ENCODE measurements at places on chromosomes 11 and 22.

GRCh38 chr11:115715251-115715770, 211.1 kb upstream of the CADM1 start:
- no peak for DNase-seq

DNA sequence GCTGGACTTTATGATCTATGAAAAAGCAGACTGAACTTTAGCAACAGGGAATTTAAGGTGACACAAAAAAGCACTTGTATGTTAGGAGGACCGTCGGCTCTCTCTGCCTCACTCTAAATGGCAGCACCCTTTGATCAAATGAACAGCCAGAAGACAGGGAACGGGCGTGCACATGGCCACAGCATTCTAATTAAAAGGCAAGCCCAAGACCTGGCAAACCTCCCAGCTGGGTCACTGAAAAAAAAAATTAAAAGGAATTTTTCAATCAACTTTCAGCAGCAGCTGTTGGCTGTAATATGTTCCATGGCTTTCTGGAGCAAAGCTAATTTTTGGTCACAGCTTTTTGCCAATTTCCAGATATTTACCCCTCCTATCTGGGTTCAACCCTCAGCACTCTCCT, 116.5 kb downstream of the C11orf58 start:
- no peak for DNase-seq

- no peak for DNase-seq
Measured at GRCh38 chr11:56700914-56701485, 2.1 kb downstream of the OR9G1 start.

DNA sequence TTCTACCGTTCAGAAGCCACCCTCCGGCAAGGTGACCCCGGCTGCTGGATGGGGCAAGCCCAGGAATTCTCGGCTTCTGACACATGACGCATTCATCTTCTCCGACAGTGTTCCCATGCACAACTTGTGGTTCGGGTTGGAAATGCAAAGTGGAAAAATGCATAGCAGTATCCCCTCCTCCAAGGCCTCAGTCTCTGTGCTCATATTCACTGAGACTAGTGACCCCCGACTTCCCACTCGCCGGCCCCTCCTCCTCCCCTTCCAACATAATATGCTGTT, 70.0 kb upstream of the NTM start:
- no peak for DNase-seq

GRCh38 chr11:118610225-118610772, 2.9 kb downstream of the PHLDB1 start:
- no peak for DNase-seq

DNA sequence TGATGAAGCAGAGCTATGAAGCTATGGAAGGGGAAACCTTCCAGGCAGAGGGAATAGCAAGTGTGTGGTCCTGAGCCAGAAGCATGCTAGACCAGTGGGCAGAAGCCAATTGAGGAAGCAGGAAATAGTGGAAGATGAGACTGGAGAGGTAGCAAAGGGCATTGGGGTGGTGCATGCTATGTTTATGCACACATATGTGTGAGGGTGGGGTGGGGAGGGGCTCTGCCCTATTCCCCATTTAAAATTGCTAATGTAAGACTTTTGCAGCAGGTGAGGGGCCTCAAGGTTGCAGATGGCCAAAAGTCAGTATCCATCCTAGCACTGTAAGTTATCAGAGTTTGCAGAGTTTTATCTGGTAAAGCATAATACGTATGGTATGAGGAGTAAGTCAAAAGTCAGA, 626.6 kb upstream of the KIRREL3 start:
- DNase-seq: no peak

GRCh38 chr11:60175860-60176275, 7.0 kb downstream of the MS4A6A start:
- no peak for DNase-seq

DNA sequence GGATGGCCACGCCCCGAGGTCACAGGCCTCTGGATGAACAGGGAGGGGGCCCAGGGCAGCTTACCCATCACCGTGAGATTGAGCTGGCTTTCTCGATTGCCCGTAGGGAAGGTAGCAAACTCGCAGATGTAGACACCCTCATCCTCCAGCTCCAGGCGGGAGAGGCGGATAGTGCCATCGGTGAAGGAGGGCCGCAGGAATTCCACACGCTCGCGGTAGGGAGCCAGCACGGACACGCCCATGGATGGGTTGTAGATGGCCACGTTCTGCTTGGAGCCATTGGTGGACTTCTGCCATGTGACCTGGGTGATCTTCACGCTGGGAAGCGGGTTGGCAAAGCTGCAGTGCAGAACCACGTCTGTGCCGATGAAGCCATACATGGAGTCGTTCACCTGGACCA, 50.6 kb downstream of the NECTIN1 start:
- DNase-seq: no peak

Data from NCI-H2107 (cell line).